ENCODE measurements at places on chromosomes 2 and 18.

- DNase-seq, result no peak
These were observed 108.1 kb downstream of the AQP4 start for GRCh38 chr18:26757263-26758019.

- peak; percentile 6 for DNase-seq
These were observed 199.8 kb downstream of the EPHA4 start for GRCh38 chr2:221372159-221372884.

DNA sequence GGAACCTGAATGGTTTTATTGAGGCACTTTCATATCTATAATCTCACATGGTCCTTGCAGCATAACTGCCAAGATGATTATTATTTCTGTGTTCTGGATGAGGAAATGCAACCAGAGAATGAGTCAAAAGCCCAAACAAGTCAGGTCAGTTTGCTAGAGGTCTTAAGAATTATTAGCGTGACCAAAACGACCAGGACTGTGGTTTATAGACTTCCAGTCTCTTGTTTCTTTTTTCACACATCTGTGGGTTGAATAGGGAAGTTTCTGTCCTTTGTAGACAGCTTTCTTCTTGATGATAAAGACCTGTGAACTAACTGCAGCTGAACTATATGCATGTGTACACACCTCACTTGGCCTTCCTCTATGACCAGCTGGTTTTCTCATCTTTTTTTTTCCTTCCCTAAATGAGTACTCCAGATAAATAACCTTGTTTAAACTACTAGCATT lies 13.9 kb downstream of the ADAM23 start:
- DNase-seq, result peak; percentile 16

DNA sequence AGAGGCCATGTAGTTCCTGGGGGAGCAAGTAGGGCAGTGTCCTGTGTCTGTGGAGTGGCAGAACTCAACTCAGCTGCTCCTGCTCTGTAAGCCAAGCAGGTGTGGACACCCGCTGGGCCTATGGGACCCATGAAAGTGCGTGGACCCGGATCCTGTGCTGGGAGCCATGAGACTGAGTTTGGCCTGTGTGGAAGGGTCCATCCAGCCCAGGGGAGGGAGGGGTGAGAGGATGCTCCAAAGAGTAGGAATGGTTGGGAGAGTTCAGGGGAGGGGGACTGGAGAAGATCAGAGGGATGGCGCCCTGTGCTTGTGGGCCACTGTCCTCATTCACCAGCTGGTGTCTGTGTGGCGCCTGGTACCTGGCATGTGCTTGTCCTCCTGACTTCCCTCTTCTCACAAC lies 226.4 kb upstream of the HS6ST1 start:
- no peak for DNase-seq

DNA sequence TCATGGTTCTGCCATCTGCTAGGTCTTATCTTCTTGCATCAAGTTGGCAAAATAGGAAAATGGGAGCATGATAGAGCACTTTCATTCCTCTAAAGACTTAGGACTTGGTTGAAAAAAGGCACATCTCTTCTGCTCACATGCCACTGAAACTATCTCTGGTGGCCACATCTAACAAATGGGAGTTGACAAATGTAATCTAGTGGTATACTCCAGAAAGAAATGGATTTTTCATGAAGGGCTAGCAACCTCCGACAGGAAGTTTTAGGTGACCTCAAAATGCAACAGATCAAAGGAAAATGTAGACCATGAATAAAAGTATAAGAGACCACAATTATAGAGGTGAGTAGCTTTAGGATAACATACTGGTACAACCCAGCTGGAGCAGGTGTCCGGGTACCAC lies 224.1 kb downstream of the SETBP1 start:
- no peak for DNase-seq
